Lung (tissue), 17 donors: ENCODE measurements at places on chromosomes 1 and 21.

- H3K27ac ChIP-seq: no peak overlapping the region
- H3K4me3 ChIP-seq: no peak overlapping the region
- H3K27me3 ChIP-seq: no peaks in the 10 kb centered on the region
- peaks cover 3% of the 10 kb centered on the region for H3K4me1 ChIP-seq
These were observed 5.7 kb downstream of the GJB3 start for GRCh38 chr1:34786521-34787325.

GRCh38 chr1:153347856-153348255 is 785 bp downstream of the PGLYRP4 start:
- no peak overlapping the region for H3K4me3 ChIP-seq
- no peak overlapping the region for H3K27ac ChIP-seq
- no peaks in the 10 kb centered on the region for H3K27me3 ChIP-seq
- no peak for DNase-seq
- H3K36me3 ChIP-seq: no peaks in the 10 kb centered on the region

DNA sequence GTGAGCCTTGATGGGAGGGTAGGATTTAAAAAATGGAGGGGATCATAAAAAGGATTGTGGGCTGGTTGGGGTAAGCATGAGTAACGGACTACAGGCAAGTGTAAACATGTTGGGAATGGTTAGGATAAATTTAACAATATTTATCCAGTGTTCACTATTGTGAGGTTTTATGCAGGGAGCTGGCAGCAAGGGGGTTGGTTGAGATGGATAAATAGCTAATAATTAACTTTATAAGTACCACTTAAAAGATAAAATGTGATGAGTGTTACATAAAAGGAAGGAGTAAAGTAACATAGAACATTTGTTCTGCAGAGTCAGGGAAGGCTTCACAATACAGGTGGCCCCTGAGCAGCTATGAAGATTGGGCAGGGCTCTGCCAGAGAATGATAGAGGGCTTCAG is 109.0 kb downstream of the NGF start:
- no peak overlapping the region for H3K27ac ChIP-seq
- H3K27me3 ChIP-seq: no peaks in the 10 kb centered on the region
- H3K36me3 ChIP-seq: no peaks in the 10 kb centered on the region
- DNase-seq: no peak
- H3K4me1 ChIP-seq: no peaks in the 10 kb centered on the region
- H3K4me3 ChIP-seq: no peak overlapping the region

DNA sequence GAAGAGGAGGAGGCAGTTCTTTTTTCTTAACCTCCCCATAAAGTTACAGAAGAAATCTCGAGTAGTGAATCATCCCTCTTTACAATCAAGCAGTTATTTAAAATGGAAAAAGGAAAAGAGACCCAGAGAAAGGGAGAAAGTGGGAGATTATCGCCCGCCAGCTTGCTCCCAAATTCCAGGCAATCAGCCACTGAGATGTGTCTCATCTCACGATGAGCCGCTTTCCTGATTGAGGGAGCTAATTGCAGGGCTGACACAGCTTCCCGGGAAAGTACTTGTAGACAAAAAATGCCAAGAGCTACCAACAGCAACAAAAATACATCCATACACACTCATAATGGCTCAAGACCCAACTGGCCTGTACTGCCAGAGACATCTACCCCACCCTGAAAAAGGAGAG is 191.6 kb upstream of the ZC3H12A start:
- DNase-seq: no peak
- H3K36me3 ChIP-seq: no peaks in the 10 kb centered on the region
- H3K27ac ChIP-seq: no peak overlapping the region
- no peak overlapping the region for H3K4me3 ChIP-seq
- H3K27me3 ChIP-seq: no peaks in the 10 kb centered on the region
- H3K4me1 ChIP-seq: no peaks in the 10 kb centered on the region

DNA sequence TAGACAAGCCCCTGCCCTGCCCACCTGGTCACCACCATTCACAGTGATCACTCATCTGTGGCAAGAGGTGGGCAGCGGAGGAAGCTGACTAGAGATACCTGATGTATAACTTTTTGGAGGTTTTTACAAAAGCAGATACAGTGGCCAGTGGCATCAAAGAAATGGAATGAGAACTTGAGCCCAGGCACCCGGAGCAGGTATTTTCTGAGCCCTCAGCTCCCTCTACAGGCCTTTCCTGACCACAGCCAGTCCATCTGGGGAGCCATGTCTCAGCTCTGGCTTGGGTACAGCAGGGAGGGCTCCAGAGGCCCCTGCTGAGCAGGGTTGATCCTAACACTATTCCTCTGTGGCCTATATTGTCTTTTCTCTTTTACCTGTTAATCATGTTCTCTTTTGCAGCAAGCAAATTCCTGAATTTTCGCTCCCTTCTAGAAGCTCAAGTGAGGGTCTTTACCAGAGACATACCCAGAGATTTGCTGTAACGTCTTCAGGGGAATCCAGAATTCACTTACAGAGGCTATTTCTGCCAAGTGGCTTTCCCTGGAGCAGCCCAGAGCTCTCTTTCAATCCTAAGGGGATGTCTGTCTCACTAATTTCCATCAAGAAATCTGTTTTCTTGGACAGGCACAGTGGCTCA is 27.3 kb downstream of the GPR157 start:
- peaks cover under 1% of the 10 kb centered on the region for H3K4me1 ChIP-seq
- no peak overlapping the region for H3K4me3 ChIP-seq
- H3K27me3 ChIP-seq: no peaks in the 10 kb centered on the region
- H3K36me3 ChIP-seq: peaks cover 20% of the 10 kb centered on the region

DNA sequence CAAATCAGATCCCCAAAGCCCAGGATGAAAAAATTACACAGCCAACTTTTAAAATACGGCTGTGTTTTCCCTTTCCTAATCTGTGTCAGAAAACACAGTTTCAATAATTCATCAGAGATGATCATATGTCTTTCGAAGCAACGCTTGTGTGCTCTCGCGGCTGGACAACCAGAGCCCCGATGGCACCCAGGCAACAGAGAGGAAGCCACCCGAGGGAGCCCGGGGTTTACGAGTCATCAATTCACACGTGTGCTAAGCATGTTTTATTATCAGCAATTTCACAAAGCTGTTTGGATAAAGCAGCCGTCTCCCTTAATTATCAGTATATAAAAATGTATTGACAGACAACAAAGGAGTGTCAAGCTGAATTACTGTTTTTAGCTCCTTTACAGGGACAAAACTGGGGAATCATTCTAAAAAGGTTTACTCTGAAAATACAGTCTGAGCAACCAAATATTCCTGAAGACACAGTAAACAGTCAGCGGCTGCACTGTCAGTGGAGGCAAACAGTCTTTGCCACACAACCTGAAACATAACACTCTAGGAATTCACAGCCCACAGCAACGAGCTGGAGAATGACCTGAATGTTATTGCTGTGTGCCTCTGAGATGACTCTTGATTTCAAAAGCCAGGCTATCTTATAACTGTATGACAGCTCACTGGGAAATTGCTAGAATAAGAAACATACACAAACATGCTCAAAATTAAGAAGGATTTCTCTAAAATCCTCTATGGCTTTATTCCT is 201.0 kb downstream of the SIPA1L2 start:
- H3K27ac ChIP-seq: no peak overlapping the region
- no peaks in the 10 kb centered on the region for H3K27me3 ChIP-seq
- DNase-seq: no peak

DNA sequence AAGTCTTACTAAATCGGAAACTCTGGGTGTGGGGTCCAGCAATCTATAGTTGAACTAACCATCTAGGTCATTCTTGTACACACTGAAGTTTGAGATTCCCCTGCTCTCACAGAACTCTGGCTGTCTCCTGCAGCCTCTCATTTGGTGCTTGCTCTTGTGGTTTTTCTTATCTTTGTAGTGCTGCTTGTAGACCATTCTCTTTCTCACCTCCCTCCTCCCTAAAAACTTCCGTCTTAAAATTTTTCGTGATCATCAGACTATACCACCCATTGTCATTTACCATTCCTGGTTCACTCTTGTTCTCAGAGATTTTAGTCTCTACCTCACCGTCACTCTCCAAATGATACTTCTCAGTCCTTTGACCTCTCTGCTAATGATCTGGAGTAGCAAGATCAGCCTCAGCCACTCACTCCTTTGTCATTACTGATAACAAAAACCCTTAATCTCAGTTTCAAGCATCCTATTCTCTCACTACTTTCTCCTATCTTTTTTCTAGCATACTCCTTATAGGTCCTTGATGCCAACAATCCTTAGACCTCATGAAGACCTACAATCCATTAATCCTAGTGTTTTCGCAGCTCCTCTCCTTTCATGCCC is 13.0 kb upstream of the EPHX4 start:
- H3K4me1 ChIP-seq: no peaks in the 10 kb centered on the region
- no peaks in the 10 kb centered on the region for H3K27me3 ChIP-seq
- no peaks in the 10 kb centered on the region for H3K36me3 ChIP-seq

DNA sequence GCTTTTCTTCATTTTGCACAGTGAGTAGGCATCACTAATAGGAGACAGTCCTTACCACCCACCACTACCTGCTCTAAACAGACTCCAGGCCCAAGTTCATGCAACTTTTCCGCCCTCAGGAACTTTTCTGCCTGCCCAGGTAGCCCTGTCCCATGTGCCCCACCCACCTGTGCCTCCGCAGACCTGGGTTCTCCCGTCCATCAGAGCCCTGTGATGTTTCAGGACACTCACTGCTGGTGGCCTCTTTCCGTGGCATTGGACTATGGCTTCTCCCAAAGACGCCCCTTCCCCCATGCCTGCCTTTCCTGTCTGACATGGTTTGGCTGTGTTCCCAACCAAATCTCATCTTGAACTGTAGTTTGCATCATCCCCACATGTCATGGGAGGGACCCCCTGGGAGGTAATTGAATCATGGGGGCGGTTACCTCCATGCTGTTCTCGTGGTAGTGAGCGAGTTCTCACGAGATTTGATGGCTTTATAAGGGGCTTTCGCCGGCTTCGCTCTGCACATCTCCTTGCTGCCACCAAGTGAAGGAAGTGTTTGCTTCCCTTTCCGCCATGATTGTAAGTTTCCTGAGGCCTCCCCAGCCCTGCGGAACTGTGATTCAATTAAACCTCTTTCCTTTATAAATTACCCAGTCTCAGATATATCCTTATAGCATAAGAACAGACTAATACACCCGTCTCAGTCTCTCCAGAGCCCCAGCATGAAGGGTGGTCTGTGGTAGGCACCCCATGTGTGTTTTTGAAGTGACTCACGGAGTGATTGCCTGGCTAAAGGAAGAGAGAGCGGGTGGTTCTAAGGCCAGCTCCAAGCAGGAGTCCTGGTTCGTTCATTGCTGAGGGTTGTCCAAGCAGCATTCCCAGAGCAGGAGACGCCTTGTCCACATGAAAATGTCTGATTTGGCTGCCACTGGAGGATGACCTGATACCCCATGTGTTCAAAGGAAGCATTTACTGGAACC is 86.0 kb upstream of the ZBTB40 start:
- H3K4me1 ChIP-seq: peaks cover 3% of the 10 kb centered on the region
- H3K4me3 ChIP-seq: no peak overlapping the region
- no peak for DNase-seq
- no peaks in the 10 kb centered on the region for H3K36me3 ChIP-seq
- no peak overlapping the region for H3K27ac ChIP-seq
- no peaks in the 10 kb centered on the region for H3K27me3 ChIP-seq

DNA sequence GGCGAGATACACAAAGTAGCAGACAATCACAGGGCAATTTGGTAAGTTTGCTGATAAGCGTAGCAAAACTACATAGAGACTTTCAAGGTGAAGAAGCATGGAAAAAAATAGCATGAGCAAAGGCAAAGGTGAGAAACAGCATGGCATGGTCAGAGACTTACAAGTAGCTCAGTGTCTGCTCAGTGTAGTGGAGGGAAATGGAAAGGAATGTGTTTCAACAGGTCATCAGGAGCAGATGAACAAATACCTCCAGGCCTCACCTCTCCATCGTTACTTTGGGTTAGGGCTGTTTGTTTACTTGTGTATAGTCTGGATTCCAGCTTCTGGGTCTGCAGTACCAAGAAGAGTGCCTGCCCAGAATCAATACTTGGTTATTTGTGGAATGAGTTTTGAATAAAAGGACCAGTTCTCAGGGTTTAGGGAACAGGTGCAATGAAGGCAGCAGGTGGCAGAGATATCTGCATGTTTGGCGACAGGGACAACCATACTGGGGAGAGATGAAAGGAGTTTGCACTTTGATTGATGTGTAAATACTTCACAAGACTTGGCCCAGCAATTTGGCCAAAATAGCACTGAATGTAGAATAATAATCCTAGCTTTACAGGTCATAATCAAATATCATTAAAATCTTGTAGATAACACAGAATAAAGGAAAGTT is 97.0 kb upstream of the FGGY start:
- no peak for DNase-seq
- H3K27ac ChIP-seq: no peak overlapping the region
- no peaks in the 10 kb centered on the region for H3K4me1 ChIP-seq
- no peak overlapping the region for H3K4me3 ChIP-seq

DNA sequence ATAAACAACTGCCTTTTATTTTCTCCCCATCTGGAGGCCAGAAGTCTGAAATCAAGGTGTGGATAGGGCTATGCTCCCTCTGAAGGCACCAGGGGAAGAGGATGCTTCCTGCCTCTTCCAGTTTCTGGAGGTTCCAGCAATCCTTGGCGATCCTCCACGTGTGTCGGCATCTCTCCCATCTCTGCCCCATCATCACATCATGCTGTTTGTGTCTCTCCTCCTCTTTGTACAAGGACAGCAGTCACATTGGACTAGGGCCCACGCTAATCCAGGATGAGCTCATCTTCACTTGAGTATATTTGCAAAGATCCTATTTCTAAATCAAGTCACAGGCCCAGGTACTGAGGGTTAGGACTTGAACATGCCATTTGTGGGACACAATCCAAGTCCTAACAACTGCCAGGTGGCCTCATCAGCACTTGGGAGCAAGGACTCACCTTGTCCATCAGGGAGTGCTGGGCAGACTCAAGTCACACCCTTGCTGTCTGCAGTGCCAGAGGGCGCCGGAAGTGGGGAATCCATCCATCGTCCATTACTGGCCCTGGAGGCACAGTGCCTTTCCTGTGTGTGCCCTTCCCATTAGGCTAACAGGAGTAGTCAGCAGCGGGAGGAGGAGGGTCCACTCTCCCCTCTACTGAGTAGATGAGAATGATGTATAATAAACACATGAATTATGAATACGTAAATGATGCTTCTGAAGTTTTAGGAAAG is 185.4 kb upstream of the AJAP1 start:
- H3K36me3 ChIP-seq: no peaks in the 10 kb centered on the region
- H3K27ac ChIP-seq: no peak overlapping the region
- H3K27me3 ChIP-seq: no peaks in the 10 kb centered on the region
- DNase-seq: no peak
- no peak overlapping the region for H3K4me3 ChIP-seq

DNA sequence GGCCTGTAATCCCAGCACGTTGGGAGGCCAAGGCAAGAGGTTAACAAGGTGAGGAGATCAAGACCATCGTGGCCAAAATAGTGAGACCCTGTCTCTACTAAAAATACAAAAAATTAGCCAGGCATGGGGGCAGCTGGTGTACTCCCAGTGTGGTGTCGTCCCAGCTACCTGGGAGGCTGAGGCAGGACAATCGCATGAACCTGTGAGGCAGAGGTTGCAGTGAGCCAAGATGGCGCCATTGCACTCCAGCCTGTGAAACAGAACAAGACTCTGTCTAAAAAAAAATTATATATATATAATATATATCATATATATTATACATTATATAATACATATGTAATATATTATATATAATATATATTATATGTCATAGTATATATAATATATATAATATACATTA is 249.2 kb upstream of the TPTE start:
- no peak for DNase-seq
- H3K27ac ChIP-seq: no peak overlapping the region
- no peaks in the 10 kb centered on the region for H3K4me1 ChIP-seq
- H3K36me3 ChIP-seq: no peaks in the 10 kb centered on the region
- no peaks in the 10 kb centered on the region for H3K27me3 ChIP-seq

- no peak for DNase-seq
- no peak overlapping the region for H3K4me3 ChIP-seq
- H3K36me3 ChIP-seq: no peaks in the 10 kb centered on the region
These were observed 423.2 kb downstream of the RWDD3 start for GRCh38 chr1:95657248-95657647.

GRCh38 chr1:184910691-184911091 is 63.6 kb downstream of the NIBAN1 start:
- no peak for DNase-seq
- no peak overlapping the region for H3K27ac ChIP-seq
- H3K27me3 ChIP-seq: no peaks in the 10 kb centered on the region
